AG08395 (cell line): ENCODE measurements at places on chromosomes 3 and 15.

DNA sequence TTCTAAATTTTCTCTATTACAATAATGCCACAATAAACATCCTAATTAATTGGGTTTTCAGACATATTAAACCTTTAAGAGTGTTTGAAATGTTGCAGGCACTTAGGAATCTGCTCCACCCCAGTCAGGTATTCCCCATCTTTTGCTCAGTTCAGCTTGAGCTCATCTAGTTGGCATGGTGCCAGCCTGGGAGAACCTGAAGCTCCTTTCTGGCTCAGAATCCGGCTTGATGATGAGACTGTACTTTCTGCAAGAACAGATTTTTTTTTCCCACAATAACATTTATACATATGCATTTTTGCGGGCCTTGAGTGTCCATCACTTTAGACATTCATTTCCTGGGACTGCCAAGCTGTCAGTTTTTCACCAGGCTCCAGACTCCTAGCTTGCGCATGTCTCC lies 7.7 kb upstream of the OXSR1 start:
- no peak for DNase-seq

DNA sequence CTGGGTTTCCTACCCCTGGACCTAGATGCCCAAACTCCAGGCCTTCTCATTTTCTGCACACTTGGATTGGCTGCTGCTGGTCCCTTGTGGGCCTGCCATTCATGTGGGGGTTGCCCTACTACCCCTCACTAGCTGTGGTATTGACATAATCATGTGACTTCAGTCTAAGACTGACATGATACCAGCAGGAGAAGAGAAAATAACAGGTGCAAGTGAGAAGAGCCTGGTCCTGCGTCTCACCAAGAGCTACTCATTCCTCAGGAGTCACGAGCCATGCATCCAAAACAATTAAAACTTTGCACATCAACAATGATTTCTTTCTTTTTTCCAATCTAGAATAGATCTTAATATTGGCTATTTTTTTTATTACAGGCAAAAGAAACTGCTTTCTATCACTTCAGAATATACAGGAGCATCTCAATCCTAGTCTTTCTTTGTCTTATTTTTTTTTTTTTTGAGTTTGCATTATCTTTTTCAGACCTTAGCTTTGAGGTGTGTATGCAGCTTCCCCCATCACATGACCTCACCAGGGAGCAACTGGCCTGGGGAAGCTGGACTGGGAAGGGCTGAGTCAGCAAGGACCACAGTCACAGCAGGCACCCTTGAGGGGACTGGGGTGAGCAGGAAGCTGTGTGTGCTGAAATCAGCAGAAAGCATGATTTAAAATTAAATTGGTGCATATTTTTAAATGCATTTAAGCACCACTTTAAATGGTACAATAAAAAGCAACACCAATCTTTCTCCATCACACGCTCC lies 27.6 kb downstream of the SLC9A9 start:
- peak; percentile 13 for DNase-seq

GRCh38 chr3:42267878-42268277 lies 1.9 kb upstream of the CCK start:
- no peak for DNase-seq

DNA sequence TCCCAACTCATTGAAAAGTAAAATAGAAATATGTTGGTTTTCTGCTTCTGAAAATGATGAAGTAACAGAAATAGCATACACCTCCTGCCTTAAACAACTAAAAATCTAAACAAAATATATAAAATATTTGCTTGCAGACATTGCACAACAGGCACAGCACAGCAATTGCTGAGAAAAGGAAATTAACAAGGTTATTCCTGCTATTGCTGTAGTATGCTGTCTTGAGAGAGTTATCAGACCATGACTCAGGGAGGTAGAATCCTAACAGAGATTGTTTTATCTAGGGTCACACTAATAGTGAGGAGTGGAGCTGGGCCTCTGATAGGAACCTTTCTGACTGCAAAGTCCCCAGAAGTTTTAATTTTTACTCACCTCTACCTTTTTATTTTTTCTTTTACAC lies 72.6 kb downstream of the ZBTB20 start:
- no peak for DNase-seq

- no peak for DNase-seq
Measured at GRCh38 chr15:69962561-69962960, 135.2 kb downstream of the TLE3 start.

DNA sequence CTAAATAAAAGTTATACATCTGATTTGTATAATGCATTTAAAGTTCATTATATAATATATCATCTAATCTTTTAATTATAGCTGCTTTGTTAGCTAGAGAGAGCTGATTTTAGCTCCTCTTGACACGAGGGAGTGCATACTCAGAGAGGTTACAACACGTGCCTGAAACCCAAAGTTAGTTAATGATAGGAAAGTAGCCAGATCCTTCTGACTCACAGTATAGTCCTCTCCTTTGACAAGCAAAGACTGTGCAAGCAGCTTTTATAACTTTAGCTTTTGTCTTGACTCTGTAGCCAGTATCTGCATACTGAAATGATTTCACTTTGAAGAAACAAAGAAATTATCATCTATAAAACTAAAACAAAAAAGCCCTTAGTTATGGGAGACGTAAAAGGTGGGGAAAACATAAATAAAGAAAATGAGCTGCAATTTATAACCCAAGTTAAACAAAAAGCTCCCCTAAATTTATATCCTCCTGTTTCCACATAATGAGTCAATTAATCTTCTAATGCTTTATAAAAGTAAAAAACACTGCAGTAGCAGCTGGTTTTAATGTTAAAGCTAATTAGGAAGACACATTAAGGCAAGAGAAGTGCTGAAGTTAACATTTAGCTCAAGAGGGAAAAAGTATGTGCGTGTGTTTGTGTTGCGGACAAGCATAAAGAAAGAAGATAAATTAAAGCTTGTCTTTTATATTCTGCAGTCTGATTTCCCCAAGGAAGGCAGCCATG lies 13.1 kb downstream of the GABRR3 start:
- DNase-seq: peak; percentile 7

GRCh38 chr15:83578691-83579090 lies 75.2 kb upstream of the ADAMTSL3 start:
- DNase-seq: no peak

GRCh38 chr3:45690336-45691035 lies 1.3 kb downstream of the SACM1L start:
- no peak for DNase-seq
